NCI-H460 (cell line): ENCODE measurements at places on chromosomes 2 and 18. TPM values are rescaled to one million over a fixed set of nuclear protein-coding genes. Genes with fewer than 3 reads are reported as not detected.

DNA sequence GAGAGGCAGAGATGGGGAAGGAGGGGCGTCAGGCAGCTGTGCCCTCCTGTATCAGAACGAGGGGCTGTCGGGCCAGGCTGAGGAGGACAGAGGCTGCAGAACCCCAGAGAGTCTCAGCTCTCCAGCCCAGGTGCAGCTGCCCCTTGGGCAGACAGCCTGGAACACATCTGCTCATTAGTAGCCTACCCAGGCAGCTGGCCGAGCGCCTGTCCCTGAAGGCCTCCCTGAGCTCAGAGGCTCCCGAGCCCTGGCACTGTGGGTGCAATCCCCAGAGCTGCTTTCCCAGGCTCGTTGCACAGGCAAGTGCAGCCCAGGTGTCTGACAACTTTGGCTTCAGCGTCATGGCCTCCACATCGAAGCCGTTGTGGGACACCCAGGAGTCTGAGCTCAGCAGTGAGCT, 13.1 kb upstream of the TMEM185B start:
- no peak for DNase-seq

DNA sequence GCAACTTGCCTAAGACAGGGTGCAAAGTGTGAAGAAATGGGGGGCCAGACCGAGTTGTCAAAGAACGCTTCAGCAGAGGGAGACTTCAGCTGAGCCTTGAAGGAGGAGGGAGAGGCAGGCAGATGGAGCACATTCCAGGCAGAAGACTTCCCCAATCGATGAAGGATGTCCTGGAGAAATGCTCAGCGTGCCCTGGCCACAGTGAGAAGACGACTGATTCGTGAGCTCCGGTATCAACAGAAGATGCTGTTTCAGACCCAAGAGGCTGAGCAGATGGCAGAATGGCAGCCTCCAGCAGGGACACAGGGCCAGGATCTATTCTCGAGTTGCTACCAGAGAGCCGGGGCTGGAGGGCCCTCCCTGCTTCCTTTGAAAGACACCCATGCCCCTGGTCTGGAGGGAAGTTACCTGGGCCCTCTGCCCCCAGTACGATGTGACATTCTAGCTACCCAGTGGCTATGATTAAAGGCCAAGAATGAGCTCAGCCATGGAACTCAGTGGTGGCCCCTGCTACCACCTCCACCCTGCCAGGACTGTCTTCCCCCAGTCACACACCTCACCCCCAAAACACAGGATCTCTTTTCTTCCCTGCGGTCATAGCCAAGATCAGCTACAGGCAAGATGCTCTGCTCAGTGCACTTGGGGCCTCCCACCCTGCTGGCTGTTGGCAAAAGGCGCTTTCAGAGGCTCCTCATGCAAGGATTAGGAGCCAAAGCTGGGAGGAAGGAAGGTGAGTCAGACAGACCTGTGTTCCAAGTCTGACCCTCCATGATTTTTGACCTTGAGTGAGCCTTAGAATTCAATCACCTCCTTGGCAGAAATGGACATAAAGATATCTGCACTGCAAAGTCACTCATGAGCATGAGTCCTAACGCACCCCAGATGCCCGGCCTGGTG, 84.3 kb downstream of the TFCP2L1 start:
- DNase-seq: no peak

TSPYL6 gene
- total RNA-seq: not detected in 2 replicates

TDRD15 gene
- total RNA-seq: not detected in 2 replicates

- no peak for DNase-seq
These were observed 73.1 kb upstream of the KCNE4 start for GRCh38 chr2:222978850-222979249.

- DNase-seq: no peak
These were observed 305.7 kb upstream of the VRK2 start for GRCh38 chr2:57740891-57741290.

DNER gene
- total RNA-seq: 107 and 111 TPM in 2 replicates

- DNase-seq: no peak
These were observed 171.1 kb upstream of the MYCN start for GRCh38 chr2:15769235-15769634.

DNA sequence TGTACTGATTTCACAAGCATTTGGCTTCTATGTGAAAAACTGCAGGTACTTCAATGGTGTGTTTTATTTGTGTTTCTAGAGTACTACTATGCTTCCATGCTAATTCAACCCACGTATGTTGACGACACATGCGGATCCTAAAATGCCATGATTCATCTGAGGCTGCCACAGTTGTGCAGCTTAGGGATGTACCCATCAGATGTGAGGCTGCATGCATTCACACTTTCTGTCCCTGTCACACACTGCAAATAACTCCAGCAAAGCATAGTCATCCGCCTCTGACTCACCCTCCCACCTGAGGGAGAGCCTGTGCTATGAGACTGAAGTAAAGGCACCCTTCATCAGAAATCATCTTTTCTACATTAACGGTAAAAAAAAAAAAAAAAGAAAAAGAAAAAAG, 22.1 kb upstream of the SERTAD2 start:
- DNase-seq: no peak

- DNase-seq: no peak
These were observed 153.0 kb upstream of the TWIST2 start for GRCh38 chr2:238694922-238695321.

DNA sequence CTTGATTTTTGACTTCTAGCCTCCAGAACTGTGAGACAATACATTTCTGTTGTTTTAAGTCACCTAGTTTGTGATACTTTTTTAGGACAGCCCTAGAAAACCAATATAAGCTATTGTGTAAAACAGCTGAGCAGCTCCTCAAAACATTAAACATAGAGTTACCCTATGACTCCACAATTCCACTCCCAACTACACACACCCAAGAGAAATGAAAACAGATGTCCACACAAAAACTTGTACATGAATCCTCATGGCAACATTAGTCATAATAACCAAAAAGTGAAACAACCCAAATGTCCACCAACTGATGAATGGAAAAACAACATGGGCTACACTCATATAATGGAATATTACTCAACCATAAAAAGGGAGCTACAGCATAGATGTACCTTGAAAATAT, 32.6 kb downstream of the TNS1 start:
- DNase-seq: no peak

DNA sequence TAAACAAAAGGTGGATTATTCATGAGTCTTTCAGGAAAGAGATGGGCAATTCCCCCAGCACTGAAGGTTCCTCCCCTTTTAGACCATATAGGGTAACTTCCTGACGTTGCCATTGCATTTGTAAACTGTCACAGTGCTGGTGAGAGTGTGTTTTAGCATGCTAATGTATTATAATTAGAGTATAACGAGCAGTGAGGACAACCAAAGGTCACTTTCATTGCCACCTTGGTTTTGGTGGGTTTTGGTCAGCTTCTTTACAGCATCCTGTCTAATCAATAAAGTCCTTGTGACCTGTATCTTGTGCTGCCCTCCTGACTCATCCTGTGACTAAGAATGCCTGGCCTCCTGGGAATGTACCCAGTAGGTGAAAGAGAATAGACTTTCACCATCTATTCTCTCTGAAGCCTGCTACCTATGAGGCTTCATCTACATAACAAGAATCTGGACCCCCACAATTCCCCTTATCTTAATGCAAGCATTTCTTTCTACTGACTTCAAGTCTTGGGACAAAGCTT, 148.7 kb downstream of the CABLES1 start:
- no peak for DNase-seq

GRCh38 chr2:227308784-227309183, 16.3 kb upstream of the MFF start:
- DNase-seq: no peak

- no peak for DNase-seq
These were observed 33.4 kb downstream of the THSD7B start for GRCh38 chr2:136798766-136799165.

TM4SF20 gene
- 0.72 and 0.99 TPM in 2 replicates for total RNA-seq

GRCh38 chr2:53183581-53183980, 584.0 kb upstream of the CHAC2 start:
- no peak for DNase-seq

GRCh38 chr2:20812779-20813178, 10.1 kb downstream of the LDAH start:
- no peak for DNase-seq

GRCh38 chr18:24095976-24096375, 42.9 kb upstream of the CABYR start:
- DNase-seq: no peak

ANKRD44 gene
- 18.4 and 20.8 TPM in 2 replicates for total RNA-seq

DNA sequence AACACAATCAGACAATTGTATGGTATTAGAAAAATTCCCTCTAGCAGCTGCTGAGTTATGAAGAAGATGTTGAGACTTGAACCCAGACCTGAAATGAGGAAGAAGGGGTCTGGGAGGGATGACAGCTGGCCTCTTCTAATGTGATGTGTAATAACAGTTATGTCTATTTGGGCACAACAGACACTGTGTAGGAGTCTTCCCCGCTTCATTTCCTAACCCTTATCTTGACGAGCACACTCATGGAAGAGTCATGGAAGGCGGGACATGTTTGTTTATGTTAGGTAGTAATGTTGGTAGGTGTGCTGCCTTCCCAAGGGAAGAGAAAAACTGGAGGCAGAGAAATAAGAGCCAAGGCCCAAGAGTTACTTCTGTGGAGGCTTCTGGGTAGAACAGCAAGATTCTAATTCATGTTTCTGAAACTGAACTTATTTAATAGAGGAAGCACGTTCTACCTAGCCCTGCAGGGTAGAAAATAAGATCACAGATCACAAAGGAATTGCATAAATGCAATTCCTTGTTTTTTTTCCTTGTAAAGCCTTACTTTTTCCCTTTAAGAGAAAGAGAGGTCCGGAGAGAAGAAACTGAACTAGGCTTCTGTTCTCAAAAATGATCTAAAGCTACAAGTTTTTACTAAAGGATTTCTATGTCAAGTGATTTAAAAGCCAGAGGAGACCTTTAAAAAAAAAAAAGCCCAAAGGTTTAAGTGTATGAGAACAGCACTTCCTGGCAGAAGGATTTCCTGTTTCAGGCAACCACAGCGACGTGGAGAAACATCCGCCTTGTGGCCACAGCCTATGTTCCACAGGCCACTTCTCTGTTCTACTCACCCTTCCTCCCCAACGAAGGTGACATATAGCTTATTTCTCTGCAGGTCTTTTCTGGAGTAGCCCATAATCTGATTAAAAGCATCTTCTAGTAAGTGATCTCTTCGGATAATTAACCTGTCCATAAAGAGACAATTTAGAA, 68.5 kb upstream of the STK17B start:
- DNase-seq: no peak
